ENCODE measurements at places on chromosomes 13 and 19. TPM values are rescaled to one million over a fixed set of nuclear protein-coding genes. Genes with fewer than 3 reads are reported as not detected.

PODNL1 gene
- 0.71 TPM for total RNA-seq

GRCh38 chr13:47665043-47665442 lies 336.0 kb downstream of the SUCLA2 start:
- no peak for DNase-seq

- no peak for DNase-seq
Observed at GRCh38 chr19:58035863-58036262, 2.0 kb downstream of the ZSCAN1 start.

- DNase-seq, result no peak
Observed at GRCh38 chr13:107441279-107441678, 774.1 kb downstream of the LIG4 start.

Measured in HCT116 (cell line).